Cortex of kidney (tissue), 1 donor: ENCODE measurements at places on chromosomes 7 and 10.

DNA sequence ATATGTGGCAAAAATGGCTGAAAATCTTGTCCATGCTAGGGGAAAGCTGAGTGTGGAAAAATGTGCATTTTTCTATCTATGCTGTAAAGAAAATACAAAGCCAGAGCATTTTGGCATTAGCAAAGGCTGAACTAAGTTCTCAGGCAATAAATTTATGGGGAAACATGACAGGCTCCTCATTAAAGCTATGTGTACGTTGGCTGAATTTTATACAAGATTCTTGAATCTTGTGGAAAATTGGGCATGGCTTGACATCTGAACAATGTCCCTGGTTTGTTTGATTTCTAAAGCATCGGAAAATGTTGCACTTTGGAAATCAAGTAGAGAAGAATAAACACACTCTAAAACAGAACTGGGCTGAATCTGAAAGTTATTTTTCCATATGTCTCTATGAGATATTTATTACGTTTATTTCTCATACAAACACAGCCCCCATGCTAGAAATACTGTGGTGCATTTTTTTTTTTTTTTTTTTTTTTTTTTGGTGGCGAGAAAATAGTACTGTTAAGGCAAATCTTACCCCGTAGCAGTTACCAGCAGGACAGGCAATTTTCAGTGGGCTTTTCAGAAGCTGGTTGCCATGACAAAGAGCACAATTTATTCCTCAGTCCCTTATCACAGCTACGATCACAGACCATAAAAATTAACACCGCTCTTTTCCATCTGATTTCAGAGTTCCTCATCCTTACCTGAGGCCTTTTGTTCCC lies 16.9 kb downstream of the CPA1 start:
- DNase-seq, result no peak

GRCh38 chr7:24981171-24981951 lies 1.4 kb upstream of the OSBPL3 start:
- DNase-seq, result no peak

- DNase-seq, result no peak
Observed at GRCh38 chr7:75842836-75843446, 29.3 kb upstream of the CCL24 start.

DNA sequence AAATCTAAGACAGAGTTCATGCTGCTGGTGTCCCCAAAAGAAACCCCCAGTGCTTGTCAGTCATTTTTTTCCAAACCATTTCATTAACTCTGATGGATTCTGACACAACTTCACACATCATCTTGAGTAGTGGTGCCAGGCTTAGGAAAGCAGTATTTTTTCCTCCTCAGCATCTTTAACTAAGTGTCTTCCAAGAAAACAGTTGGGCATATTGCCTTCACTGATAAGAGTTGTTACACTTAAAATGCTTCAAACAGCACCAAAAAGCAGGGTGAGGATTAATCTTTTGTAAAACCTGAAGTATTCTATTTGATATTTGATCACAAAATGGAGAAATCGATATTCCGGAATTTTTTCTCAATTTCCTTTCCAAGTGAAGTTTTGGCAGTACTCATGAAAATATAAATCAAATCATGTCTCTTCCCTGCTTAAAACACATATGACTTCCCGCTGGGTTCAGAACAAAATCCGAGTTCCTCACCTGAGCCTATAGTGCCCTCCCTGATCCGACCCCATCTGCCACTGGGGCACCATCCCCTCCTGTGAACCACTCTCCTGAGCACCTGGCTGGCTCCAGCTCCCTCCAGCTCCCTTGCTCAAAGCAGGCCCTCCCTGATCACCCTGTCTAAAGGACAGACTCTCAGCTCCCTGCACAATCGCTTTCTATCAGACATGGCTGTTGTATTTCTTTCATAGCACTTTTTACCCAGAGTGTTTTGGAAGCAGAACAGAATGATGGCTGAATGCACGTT lies 61.6 kb downstream of the CYTH3 start:
- DNase-seq, result no peak

DNA sequence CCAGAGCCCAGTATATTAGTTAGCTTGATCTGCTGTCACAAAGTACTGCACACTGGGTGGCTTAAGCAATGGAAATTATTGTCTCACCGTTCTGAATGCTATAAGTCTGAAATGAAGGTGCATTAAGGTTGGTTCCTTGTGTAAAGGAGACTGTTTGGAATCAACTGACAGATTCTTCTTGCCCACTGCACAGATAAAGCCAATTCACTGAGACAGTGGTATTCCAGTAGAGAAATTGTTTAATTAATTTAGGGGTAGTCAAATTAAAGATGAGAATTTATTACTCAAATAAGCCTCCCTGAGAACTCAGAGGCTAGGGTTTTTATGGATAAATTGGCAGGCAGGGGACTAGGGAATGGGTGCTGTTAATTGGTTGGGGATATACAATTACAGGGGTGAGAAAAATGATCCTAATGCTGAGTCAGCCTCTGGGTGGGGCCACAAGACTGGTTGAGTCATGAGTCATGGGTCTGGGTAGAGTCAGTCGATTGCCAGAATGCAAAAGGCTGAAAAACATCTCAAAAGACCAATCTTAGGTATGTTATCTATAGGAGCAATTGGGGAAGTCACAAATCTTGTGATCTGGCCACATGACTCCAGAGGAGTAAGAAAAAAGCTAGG lies 23.5 kb upstream of the SAMD9L start:
- DNase-seq, result no peak

DNA sequence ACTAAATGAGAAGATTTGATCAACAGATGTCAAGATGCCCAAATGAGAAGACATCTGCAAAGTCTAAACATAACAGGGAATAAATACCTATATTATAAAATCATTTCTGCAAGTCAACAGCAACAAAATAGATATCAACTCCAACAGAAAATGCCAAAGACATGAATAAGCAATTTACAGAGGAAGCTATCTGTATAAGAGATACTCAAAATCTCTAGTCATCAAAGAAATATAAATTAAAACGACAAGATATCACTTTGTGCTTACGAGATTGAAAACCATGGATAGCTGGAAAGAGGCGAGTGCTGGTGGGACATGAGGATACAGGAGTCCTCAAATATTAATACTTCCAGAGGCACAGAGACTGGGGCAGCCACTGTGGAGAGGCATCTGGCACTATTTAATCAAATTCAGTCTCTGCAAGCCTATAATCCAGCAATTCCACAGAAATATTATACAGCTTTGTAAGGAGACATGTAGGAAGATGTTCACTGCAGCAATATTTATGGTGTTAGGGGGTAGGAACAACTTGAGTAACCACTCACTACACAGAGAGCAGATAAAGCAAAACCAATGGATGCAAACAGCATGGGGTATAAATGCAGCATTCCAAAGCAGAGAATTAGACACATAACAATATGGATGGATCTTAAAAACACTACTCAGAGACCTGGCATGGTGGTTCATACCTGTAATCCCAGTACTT lies 4.8 kb downstream of the DNMBP start:
- DNase-seq, result no peak

GRCh38 chr10:122050311-122050710 lies 61.3 kb downstream of the TACC2 start:
- no peak for DNase-seq

DNA sequence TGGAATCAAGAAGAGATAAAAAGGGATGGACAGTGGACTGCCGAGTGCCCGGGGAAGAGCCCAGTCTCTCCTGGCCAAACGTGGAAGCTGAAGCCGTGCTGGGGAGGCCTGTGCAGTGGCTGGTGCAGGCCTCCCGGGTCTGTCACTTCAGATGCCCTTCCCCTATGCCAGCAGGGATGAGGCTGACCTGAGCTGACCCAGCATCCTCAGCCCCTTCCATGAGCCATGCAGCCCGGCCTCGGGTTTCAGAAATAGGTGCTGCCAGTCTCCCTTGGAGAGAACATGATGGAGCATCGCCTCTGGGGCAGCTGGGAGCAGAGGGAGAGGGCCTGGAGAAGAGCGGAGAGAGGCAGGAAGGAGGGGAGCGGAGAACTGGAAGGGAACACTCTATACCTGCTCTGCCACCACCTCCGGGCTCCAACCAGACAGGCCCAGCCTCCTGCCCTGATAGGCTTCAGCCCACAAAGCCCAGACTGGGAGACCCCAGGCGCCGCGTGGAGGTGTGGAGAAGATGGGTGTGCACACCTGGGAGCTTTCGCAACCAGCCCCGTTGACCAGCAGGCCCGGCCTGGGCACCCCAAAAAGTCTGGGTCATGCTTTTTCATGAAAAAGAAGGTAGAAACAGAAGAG lies 68.6 kb upstream of the PPP2R2D start:
- DNase-seq, result no peak

DNA sequence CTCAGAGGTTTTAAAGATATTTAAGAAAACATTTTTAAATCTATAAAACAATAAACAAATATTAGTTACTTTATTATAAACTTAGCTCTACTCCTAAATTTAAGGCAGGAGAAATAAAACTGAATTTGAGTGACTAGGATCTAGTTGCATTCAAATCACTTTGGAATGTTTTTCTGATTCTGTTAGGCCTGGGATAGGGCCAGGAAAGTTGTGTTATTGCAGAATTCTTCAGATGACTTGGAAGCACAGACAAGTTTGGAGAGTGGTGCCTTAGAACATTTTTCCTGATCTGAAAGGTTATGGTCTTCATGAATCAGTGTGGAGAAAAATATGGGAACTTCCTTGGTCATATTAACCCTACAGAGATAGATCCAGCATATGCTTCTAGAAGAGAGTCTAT lies 15.6 kb upstream of the SLC25A13 start:
- DNase-seq, result no peak

DNA sequence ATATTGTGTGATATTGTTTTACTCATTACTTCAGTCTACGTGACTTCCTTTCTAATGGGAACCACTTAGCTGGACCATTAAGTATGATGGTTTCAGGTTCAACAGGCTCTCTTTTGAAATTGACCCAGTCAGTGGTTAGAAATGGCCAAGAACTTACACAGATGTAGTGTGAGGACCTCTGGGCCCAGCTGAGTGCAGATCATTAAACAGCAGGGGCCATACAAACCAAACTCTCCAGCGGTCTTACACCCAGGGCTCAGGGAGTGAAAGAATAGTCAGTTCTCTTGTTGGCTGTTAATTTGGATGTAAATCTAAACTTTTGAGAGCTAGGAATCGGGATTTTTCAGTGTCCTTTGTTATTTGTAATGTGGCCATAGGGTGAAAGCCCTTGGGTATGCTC lies 107.3 kb downstream of the CELF2 start:
- no peak for DNase-seq

GRCh38 chr7:4531236-4531635 lies 150.9 kb upstream of the FOXK1 start:
- DNase-seq, result no peak

DNA sequence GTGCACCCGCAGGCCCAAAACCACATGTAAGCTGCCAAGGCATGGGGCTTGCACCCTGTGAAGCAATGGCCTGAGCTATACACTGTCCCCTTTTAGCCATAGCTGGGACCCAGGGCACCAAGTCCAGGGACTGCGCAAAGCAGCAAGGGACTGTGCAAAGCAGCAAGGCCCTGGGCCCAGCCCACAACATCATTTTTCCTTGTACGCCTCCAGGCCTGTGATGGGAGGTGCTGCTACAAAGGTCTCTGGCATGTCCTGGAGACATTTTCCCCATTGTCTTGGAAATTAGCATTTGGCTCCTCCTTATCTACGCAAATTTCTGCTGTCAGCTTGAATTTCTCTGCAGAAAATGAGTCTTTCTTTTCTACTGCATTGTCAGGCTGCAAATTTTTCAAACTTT lies 24.8 kb downstream of the ARHGAP19 start:
- DNase-seq, result no peak

DNA sequence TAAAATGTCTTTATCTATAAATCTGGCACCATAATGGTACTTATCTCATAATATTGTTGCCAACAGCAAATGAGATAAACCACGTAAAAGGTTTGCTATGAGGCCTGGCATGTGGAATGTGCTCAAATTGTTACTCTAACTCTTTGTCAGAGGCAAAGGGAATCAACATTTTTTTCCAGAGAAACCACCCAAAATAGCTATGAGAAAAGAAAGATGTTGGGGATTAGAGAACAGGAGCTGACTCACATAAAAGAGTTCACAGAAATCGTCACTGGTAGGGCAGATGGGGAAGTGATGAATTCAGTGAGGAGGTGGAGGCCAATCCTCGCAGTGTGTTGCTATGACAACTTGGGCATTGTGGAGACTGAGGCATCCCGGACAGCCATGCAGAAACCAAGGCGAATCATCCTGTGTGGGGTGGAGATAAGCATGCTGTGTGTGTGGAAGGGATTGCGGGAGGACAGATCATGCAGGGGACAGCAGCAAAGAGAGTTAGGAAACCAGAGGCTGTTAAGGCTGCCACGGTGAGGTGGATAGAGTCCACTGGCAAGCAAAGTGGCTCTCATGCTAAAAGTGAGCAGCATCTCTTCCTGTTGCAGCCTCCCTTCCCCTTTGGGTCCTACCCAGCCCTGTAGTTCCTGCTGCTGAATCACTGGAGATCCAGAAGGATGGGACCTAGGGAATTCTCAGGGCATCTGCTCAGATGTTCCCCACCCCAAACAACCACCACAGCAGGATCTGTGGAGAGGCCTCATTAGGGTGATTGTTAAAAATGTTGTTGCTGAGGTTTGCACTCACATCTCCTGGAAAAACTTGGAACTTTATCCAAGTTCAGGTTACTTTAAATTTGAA lies 103.9 kb downstream of the CUBN start:
- no peak for DNase-seq

DNA sequence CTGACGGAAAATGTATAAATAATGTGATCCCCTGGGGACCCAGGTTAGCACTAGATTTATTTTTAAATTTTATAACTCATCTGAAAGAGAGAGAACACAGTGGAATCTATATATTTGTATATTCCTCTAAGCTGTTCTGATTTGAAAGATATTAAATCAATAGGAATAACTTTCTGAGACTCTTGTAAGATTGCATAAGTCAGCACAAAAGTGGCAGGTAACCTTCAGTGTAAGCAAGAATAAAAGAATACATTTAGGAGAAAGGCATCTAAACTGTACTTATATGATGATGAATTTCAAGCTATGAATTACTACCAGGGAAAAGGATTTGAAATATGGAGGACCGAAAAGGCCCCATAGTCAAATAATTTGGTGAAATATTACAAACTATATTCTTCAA lies 112.8 kb downstream of the TBXAS1 start:
- DNase-seq, result no peak

DNA sequence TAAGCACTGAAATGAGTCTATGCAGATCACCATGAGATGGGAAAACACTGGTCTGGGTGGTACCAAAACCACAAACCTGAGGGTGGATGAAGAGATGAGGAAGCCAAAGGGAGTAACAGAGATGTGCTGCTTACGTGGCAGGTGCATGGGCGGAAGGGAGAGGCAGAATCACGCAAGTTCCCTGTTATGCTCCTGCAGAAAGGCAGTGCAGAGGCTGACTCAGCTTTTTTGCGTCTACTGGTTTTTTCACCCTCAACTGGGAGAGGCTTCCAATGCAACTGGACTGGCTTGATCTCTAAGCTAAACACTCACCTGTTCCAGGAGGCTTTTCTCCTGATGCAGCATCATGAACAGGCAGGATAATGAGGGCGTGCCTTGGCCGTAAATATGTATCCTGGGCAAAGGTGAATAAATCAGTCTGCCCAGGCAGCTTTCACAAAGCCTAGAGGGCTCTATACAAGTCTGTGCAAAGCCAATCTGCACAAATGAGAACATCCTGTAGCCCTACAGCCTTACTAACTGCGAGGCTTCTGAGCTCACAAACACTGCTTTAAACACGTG lies 95.4 kb upstream of the AFAP1L2 start:
- no peak for DNase-seq

GRCh38 chr7:79241288-79242060 lies 212.0 kb downstream of the MAGI2 start:
- no peak for DNase-seq
